Type B pancreatic cell (in vitro differentiated cells): ENCODE measurements at places on chromosomes 1 and 21. TPM values are rescaled to one million over a fixed set of nuclear protein-coding genes. Genes with fewer than 3 reads are reported as not detected.

Gene SLC45A3
- 3.9 and 4.2 TPM in 2 replicates for total RNA-seq

Gene TRAF3IP3
- 1.7 TPM in 1 of 2 replicates, not detected in the other for total RNA-seq

Gene CCDC27
- not detected in 2 replicates for total RNA-seq

Gene FBXO28
- 26.1 and 27.9 TPM in 2 replicates for total RNA-seq

Gene UBE2U
- not detected in 2 replicates for total RNA-seq

Gene TRNP1
- 39.2 and 52.3 TPM in 2 replicates for total RNA-seq

Gene SERBP1
- total RNA-seq: 252 and 277 TPM in 2 replicates

Gene GBP7
- not detected in 2 replicates for total RNA-seq

Gene FCER1A
- total RNA-seq: not detected in 2 replicates

Gene KPRP
- total RNA-seq: not detected in 2 replicates

Gene CAMTA1
- 76.3 and 82.5 TPM in 2 replicates for total RNA-seq

Gene SV2A
- total RNA-seq: 5.4 and 16.2 TPM in 2 replicates

Gene FAM3B
- total RNA-seq: 4.7 and 10.3 TPM in 2 replicates

Gene SPRR3
- 155 and 164 TPM in 2 replicates for total RNA-seq

Gene ANGPTL7
- 0.70 TPM in 1 of 2 replicates, not detected in the other for total RNA-seq

Gene ERG
- total RNA-seq: 6.8 TPM in 1 of 2 replicates, not detected in the other

Gene KRTAP10-2
- total RNA-seq: not detected in 2 replicates

Gene FALEC
- total RNA-seq: 0.55 and 0.80 TPM in 2 replicates
